ENCODE measurements at places on chromosomes 5 and 9.

DNA sequence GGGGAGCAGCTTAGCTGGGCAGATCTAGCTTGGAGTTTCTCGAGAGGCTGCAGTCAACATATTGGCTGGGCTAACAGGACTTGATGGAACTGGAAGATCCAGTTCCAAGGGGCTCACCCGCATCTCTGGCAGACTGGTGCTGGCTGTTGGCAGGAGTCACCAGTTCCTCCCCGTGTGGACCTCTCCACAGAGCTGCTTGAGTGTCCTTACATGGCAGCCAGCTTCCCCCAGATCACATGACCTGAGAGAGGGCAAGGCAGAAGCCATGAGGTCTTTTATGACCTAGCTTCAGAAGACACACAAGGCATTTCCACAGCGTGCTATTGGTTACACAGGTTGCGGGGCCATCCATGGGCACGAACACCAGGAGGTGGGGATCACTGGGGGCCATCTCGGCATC lies 26.4 kb upstream of the RXRA start:
- no peak for DNase-seq

GRCh38 chr5:60340965-60341471 lies 358.9 kb downstream of the DEPDC1B start:
- DNase-seq, result no peak

GRCh38 chr5:8538821-8539220 lies 669.9 kb downstream of the MTRR start:
- DNase-seq, result no peak

- no peak for DNase-seq
These were observed 50.1 kb downstream of the MACROH2A1 start for GRCh38 chr5:135348918-135349317.

- no peak for DNase-seq
These were observed 280.7 kb downstream of the PRELID2 start for GRCh38 chr5:145554399-145554798.

DNA sequence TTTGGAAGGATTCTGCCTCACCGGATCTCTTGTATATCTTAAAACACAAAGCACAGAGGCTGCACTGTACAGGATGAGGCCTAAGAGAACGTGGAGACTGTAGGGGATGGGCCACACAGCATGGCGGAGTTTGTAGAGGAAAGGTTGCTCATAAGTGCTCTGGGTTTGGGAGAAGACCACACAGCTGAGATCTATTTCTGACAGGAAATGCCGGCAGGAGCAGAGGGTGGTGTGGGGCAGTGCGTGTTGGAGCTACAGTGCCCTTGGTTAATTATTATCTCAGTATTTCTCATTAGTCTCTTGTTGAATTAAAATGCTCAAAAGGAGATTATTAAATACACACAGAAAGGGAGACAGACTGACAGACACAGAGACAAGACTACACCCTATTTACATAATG lies 9.6 kb downstream of the PALM2AKAP2 start:
- no peak for DNase-seq

DNA sequence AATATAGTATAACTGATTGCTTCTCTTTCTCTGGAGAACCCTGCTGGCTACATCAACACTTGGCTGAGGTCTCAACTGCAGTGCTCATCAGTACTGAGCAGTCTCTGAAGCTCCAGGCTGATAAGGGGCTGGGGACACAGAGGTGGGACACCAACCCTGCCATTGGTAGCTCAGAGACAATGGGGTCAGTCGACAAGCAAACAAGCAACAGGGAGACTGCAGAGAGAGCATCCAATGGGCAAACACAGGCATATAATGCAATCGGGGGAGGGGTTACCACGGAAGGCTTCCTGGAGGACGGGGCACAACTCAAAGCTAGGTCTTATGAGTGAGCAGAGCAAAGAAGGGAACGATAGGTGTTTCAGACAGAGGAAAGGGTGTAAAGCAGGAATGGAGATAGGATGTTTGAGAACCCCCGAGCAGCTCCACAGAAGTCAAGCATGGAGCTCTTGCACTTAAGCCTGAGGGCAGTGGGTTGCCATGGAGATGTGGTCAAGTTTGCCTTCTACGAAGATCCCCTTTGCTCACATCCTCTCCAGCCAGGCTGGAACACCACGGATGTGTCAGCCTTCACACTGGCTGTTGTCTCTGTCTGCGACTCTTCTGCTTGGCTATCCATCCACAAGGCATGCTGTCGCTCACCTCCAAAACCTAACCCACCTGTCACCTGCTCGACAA lies 21.5 kb upstream of the AKNA start:
- no peak for DNase-seq

GRCh38 chr9:133945314-133945975 lies 46.7 kb downstream of the VAV2 start:
- DNase-seq, result no peak

GRCh38 chr5:57054671-57055070 lies 102.7 kb upstream of the MIER3 start:
- DNase-seq, result no peak

DNA sequence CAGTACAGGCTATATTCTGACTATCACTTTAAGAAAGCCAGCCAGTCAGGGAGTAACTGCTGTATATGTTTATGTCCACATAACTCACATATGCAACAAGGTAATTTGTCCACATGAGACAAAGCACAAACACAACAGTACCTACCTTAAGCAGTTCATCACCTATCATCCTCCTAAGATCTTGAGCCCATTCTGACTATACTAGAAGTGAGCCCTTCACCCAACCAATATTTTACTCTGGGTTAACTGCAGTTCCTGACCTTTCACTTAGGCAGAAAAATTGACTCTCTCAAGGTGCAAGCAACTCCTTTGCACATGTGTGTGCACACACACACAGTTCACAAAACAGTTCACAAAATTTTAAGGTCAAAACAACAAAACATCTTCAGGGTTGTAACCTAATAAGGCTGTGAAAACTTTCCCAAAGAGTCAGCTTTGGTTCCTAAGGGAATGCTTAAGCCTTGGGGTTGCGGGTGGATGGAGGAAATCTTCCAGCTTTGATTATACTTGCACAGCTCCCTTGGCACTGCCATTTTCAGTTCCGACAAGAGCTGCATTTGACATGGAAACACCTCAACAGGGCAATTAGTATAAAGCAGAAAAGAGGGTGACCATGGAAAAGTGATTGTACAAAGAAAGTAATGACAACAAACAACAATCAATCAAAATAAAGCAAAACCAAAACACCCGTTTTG lies 215.3 kb downstream of the NFIB start:
- no peak for DNase-seq

GRCh38 chr9:95370064-95370463 lies 52.6 kb upstream of the FANCC start:
- DNase-seq, result no peak

DNA sequence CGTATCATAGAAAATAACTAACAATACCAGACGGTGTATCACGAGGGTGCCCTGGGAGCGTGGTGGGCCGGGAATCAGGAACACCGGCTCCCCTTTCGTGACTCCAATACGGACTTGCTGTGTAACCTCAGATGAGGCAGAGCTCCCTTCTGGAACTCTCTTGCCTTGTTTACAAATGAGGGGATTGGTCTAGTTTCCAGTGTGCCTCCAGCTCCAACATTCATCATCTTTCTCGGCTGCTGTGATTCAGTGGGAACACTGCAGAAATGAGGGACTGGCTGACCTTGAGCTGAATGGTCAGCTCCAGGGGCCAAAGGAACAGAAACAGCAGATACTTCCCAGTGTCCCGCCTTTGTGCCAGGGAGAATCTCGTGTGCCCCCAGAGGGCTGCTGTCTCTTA lies 22.6 kb upstream of the TGFBI start:
- no peak for DNase-seq

- no peak for DNase-seq
These were observed 38.3 kb upstream of the NEURL1B start for GRCh38 chr5:172602783-172603231.

GRCh38 chr5:81286059-81286617 lies 15.2 kb upstream of the ZCCHC9 start:
- no peak for DNase-seq

DNA sequence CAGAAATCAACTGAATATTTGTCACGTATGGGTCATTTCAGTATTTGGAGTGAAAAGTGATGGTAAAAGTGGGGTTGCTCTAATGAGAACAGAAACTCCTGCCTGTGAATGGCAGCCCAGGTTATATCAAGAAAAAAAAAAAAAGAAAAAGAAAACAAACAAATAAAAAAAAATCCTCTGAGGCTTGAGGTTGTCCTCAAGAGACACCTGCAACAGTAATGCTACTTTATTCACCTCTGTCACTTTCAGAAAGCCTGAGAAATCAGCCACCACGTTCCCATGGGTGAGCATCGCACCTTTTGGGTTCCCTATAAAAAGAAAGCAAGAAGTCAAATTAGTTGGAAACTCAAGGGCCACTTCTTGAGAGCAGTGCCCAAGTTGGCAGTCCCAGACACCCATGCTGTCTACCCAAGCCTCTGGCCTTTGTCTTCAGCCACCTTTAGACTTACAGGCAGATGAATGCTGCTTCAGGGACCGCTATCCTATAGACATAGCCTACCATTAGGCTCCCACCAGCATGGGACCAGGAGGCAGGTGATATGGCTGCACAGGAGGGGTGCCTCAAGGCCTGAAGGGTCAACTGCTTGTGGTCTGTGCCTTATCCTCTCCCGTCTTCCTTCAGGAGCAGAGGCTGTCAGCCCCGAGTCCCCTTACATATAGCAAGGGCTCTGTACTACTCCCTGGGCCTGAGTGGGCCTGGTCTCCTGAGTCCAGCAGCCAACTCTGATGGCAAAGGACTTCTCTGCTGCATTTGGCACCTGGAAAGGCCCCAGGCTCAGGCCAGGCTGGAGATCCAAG lies 31.1 kb upstream of the MEIKIN start:
- DNase-seq, result no peak

GRCh38 chr9:108316630-108317029 lies 539.2 kb downstream of the ACTL7B start:
- no peak for DNase-seq

Data from 8988T (cell line).